ENCODE measurements at places on chromosomes 7 and 10.

DNA sequence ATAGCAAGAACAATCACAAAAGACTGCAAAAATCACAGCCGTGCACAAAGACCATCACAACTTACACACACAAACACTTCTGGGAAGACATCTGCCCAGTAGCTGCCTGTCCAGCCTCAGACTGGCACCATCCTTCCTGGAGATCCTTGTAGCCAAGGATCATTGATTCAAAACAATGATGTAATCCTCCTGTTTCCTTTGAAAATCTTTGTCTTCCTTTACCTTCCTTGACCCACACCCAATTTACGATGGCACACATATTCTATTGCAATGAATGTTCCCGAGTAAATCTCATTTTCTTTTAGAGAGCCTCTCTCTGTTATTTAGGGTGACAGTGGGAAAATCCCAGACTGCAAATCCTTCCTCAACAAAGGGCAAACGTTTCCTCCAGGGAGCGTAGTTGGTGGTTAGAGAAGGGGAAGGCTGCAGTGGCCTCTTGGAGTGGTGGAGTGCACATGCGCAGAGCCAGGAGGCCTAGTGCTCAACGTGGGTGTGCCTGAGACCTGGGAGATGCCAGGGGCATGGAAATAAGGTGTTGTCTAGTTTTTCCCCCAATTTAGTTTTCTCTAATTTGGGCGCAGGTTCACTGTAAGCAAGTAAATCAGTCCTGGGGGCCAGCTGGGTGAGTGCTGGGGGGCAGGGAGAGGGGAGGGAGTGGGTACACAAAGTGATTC is 3.1 kb upstream of the INPP5A start:
- no peak for DNase-seq

DNA sequence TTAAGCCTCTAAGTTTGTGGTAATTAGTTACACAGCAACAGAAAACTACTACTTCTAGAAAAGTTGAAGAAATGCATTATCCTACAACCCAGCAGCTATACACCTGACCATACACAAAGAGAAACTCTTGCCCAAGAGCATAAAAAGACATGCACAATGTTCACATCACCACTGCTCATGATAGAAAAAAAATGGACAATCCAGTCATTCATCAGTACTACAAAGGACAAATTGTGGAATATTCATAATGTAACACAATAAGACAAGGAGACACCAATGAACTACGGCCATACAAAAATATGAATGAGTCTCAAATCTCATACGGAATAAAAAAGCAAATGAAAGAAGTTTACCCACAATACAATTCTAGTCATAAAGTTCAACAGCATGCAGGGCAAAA is 87.4 kb downstream of the ZFAND4 start:
- no peak for DNase-seq

DNA sequence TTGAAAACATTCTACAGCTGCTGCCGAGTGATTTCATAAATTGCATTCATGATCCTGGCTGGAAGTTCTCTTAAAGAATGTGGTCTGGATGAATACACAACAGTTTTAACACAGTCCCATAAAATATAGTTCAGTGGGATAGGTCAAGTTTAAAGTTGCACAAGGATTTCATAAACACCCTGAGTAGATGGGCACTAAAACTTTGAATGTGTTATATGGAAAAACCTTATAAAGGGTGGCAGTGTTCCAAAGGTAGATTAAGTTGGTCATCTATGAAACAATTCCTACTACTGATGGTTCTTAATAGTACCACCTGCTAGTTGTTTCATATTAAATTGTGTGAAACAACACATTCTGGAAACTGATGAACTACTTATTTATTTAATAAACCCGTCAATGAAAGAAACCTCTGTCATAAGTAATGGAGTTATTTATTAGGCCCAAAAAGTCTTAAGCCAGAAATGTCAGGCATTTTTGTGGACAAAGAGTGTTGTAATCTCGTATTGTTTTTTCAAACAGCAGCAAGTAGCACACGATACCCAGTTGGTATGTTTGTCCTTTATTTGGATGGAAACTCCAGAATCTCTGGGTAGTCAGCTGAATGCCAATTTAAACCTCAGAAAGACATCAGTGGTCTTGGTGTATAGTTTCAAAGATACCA is 14.3 kb upstream of the RPA3 start:
- no peak for DNase-seq

DNA sequence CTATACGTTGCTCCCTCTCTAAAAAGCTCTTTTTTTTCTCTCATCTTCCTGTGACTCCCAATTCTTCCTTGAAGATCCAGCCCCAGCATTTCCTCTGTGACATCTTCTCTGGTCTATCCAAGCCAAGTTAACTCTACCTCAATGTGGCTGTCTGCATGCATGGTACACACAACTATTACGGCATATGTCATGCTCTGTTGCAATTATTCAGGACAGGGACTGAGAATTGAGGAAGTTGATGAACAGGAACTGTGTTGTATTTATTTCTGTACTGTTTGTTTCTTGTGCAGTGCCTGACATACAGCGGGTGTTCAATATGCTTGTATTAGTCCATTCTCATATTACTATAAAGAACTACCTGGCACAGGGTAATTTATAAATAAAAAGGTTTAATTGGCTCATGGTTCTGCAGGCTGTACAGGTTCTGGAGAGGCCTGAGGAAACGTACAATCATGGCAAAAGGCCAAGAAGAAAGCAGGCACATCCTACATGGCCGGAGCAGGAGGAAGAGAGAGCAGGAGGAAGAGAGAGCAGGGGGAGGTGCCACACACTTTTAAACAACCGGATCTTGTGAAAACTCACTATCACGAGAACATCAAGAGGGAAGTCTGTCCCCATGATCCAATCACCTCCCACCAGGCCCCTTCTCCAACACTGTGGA is 6.3 kb downstream of the TRPV5 start:
- no peak for DNase-seq

DNA sequence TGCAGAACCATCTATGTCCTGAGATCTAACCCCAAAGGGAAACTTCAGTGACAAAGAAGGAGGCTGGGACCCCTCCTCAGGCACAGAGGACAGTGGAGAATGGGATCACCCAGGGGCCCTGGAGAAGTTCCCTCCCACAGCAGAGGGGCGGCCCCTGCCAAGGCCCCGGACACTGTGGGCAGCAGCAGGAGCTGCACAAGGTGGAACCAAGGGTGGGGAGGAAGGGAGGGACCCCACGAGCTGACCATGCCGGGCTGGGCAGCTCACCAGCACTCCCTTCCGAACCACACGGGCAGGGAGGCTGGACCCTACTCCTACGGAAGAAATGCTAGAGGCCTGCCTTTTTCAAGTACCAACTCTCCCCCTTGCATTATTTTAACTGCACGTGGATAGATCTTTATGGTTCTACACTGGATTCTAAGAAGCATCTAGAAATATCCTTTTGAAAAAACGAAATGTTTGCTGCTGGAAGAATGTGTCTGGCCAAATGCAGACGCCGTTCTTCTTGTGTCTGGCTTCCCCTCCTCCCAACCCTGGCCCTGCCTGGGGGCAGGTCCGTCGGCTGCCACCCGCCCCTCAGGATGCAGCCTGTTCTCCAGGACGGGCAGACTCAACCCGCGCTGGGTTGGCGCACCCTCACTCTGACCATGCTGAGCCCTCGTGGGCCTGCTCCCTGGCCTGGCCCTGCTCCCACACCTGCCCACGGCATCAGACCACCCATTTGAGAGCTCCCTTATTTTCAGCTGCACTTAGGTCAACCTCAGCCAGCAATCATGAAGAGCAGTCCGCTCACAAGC is 193.9 kb downstream of the TCERG1L start:
- no peak for DNase-seq

DNA sequence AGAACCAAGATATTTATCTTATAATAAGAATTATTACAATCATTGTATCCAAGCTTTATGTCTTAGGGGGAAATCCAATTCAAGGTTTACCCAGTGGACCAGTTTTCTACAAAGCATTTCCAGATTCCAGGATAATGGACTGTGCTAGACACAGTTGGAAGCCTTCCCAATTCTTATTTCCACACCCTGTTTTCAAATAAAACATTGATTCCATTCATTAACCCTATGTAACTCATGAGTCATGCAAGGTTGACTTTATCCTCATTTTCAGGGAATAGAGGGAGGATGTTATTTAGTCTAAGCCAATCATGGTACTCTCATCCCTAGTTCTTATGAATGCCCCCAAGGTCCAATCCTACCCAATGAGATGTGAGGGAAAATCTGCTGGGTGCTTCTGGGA is 145.7 kb downstream of the RNLS start:
- no peak for DNase-seq

GRCh38 chr10:43901744-43902504 is 253.2 kb upstream of the ZNF32 start:
- no peak for DNase-seq

GRCh38 chr7:14606101-14606500 is 296.4 kb downstream of the DGKB start:
- no peak for DNase-seq

DNA sequence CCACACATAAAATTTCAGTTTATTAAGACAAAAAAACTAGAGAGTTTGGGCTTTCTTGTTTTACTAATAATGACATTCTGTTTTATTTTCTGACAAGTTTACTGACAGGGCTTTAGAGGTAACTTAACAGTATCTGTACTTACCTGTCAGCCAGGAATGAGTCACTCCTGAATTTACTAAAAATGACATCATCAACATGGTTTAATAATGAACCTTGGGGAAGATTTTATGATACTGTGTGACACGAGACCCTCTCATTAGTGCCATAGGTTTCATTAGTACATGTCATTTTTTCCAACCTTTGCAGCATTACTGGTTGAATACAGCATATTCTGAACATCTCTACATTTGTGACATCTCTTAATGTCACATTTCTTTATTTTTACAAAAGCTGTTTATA is 131.1 kb downstream of the KCND2 start:
- DNase-seq: no peak

DNA sequence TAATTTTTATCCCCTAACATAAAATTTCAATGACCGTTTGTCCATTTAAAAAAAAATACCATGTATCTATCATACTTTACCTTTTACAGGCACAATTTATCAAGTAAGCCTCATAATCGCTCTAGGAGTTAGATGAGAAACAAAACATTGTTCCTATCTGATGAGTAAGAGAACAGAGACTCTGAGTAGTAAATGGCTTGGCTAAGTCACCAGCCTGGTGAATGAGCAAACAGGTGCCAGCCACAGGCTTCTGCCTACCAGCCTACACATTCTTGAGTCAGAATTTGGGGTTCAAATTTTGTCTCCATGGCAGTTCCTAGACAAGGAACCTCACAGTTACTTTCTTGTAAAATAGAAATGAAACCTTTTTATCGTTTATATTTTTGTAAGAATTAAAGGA is 235.4 kb downstream of the HGF start:
- no peak for DNase-seq

- no peak for DNase-seq
Observed at GRCh38 chr7:140041659-140042385, 20.9 kb downstream of the PARP12 start.

- no peak for DNase-seq
Observed at GRCh38 chr10:24718031-24718855, 5.4 kb downstream of the ARHGAP21 start.

- no peak for DNase-seq
Observed at GRCh38 chr7:141464551-141464950, 86.7 kb upstream of the AGK start.

GRCh38 chr10:88783724-88784123 is 18.8 kb upstream of the LIPM start:
- DNase-seq: no peak

DNA sequence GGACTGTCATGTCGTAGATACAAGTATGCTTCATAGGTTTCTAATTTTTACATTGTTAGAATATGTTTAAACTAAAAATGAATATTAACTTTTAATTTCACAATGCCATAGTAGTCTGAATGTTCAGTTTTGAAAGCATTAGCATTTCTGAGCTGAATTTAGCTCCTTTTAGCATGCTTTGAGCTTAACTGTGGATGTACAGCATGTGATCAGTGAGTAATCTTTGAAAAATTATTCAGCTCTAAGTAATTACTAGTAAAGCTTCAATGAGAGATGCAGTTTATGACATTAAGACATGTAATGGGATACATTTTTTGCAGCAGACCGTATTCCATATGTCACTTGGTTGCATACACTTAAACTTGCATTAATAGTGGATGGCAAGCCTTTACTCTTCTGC is 114.1 kb upstream of the WNT16 start:
- DNase-seq: no peak

GRCh38 chr10:29642990-29643389 is 8.2 kb upstream of the SVIL start:
- no peak for DNase-seq

DNA sequence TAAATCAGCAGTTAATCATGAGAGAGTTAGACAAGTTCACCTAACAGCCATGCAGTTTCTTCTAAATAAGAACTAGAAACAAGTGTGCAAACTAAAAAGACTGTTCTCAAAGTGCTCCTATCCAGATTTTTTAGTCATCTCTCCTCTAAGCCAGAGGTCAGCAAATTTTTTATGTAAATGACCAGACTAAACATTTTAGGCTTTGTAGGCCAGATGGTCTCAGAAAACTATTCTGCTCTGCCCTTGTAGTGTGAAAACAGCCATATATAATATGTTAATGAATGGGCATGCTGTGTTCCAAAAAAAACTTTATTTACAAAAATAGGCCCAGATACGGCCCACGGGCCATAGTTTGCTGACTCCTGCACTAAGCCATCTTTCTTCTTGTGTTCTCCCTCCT is 263.0 kb upstream of the LRRN3 start:
- no peak for DNase-seq

DNA sequence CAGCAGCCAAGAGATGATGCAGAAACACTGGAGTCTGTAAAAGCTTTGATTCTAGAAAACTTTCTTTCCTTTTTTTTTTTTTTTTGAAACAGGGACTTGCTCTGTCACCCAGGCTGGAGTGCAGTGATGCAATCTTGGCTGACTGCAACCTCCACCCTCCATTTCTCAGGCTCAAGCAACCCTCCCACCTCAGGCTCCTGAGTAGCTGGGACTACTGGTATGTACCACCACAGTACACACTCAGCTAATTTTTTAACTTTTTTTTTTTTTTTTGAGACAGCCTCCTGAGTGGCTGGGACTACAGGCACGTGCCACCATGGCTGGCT is 17.0 kb upstream of the BAG3 start:
- DNase-seq: no peak

GRCh38 chr10:73625004-73625883 is 16.0 kb downstream of the MYOZ1 start:
- no peak for DNase-seq

GRCh38 chr7:52017802-52018679 is 701.4 kb upstream of the COBL start:
- no peak for DNase-seq

GRCh38 chr10:111127081-111127848 is 50.4 kb downstream of the ADRA2A start:
- DNase-seq: no peak
